Liver (tissue), 10 donors: ENCODE measurements at places on chromosomes 16 and 17. TPM values are rescaled to one million over a fixed set of nuclear protein-coding genes. Genes with fewer than 3 reads are reported as not detected.

DNA sequence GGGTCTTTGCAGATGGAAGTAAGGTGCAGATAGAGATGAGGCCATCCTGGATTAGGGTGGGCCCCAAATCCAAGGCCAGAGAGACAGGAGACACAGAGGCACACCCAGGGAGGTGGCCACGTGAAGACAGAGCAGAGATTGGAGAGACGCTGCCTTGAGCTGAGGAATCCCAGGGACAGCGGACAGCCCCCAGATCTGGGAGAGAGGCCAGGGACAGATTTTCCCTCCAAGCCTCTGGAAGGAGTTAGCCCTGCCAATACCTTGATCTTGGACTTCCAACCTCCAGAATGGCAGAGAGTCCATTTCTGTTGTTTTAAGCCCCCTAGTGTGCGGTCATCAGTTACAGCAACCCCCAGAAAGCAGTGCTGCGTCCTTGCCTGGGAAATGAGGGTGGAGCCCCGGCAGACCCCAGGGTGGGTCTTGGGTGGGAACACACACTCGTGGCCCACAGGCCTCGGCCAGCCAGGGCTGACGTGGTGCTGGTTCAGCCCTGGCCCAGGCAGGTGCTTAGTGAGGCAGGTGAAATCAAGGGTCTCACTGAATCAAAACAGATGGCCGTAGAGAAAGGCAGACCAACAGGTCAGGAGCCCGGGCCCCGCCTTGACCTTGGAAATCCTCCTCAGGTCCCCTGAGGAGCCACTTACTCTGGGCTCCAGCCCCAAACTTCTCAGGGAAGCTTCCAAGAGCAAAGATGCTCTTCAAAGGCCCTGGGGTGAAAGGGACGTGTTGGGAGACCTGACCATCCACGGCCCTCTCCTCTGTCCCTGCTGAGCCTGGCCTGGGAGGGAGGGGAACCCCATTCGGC, 169.3 kb downstream of the RBFOX3 start:
- no peak for DNase-seq

- DNase-seq, result no peak
Measured at GRCh38 chr16:59463776-59464175, 729.7 kb upstream of the GOT2 start.

GRCh38 chr17:16928406-16929034, 43.4 kb downstream of the TNFRSF13B start:
- DNase-seq, result no peak

DNA sequence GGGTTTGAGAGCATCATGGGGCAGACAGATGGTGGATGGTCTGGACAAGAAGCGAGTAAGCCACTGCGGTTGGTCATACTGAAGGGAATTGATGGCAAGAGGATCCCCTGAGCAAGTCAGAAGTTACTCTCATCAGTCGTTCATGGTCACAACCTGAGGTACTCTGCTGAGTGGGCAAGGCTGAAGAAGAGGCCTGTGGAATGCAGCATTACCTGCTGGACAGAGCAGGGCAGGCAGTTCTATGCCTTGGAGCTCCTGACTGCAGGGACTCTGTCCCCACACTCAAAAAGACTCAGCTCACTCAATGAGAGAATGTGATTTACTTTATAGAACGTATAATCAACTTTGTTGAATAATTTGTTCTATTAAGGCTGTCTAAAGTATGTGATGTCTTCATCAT, 28.3 kb downstream of the ALDH3A2 start:
- DNase-seq, result no peak

DNA sequence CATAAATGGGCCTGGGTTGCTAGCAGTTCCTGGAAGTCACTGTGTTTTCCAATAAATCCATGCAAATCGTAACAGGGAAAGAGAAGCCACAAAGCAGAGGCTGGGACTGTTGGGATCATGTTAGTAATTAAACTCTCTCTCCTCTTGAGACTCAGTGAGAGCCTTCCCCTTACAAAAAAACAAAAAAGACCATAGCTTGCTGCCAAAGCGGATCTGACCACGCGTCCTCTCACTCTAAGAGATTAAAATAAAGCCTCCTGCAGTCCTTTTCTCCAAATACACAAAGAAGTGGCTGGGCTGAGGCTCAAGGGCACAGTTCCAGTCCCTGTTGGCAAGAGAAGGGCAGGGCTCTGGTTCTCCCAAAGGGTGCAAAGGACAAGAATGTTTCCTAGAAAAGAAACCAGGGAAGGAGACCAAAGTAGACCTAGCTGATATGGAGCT, 38.5 kb downstream of the PIGL start:
- DNase-seq, result no peak

GRCh38 chr17:79922116-79922601, 82.9 kb upstream of the CBX4 start:
- DNase-seq, result no peak

GRCh38 chr16:7304279-7304678, 28.4 kb upstream of the RBFOX1 start:
- DNase-seq, result no peak

DNA sequence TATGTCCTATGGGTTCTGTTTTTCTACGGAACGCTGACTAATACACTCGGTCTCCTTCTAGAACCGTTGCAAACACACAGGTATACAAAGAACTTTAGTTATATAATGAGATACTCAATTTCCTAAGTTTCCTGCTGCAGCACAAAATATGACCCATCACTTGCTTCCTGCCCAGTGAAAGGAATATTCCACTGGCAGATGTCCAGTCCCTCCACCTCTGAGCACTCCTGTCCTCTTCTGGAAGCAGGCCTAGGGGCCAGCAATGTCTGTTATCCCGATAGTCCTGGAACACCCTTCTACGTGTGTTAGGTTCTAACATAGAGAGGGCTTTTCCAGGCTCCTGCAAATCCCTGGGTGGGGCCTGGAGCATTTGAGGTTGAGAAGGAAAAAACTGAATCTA, 32.7 kb downstream of the ADAMTS18 start:
- DNase-seq, result no peak

DNA sequence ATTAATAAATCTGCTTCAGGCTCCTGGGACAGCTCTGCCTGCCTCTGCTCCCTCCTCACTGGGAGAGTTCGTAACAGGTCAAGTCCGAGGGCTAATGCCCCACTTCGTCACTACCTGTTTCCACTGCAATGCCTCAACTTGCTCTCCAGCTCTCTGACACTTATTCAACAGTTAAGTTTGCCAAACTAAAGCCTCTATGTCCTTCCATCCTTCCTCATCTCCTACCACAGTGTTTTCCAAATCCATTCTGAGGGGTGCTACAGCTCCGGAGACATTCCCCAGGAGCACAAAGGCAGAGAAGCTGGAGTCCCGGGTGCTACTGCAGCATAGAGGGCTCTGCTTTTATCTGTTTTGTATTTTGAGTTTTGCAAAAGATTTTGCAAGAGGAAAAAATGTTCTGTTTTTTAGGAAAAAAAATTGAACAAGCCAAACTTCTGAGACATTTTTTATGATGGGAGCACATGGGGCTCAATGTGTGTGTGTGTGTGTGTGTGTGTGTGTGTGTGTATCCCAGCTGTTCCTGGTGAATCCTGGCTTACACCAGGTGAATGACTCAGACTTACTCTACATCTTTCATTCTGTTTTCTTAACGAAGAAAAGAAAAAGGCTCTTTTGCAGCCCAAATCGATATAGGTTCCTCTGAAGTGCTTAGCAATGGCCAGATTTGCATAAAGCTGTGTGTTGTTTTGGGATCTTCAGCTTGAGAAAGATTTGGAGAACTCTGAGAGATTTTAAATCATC, 46.1 kb upstream of the MYOCD start:
- DNase-seq, result no peak

DNA sequence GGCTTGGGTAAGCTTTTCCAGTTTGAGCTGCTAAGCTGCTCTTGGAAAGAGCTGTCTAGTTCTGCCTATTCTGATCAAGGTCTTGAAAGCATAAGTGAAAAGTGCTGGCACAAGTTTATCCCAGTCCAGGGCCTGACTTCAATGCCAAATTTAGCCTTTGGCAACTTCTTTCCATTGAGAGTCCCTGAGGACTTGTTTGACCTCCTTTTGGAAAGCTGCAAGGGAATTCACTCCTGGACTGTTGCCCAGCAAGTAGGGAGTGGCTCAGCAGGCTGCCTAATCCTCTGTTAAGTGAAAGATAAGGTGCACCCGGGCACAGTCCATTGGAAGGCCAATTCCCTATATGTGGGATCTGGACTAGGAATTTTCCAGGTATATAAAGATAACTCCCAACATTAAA, 16.0 kb upstream of the TANC2 start:
- no peak for DNase-seq

GRCh38 chr16:67256701-67257230, 8.0 kb downstream of the SLC9A5 start:
- DNase-seq, result no peak

DNA sequence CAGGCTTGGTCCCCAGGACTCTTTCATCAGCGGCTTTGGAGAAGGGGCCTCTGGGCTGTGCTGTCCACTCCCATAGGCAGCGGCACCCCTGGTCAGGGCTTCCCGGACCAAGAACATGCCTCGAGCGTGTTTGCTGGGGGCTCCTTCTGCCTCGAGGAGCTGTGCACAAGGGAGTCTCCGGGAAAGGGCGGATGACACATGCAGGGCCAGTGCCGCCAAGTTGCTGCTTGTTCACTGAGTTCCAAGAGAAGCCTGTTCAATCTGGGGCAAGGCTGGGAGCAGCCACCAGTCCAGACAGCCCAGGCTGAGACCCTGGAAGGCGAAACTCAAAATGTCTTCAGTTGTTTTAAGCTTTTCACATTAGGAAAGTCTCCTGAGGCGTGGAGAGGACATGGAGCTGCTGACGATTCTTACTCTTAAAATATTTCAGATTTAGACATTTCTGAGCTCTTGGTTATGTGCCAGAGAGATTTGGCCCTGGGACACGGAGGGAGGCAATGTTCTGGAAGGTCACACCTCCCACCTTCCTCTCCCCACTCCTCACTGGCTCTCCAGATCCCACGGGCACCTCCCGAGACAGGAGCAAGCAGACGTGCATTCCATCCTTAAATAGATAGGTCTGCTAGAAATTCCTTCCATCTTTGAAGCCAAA, 84.5 kb upstream of the ZNF469 start:
- no peak for DNase-seq

DNA sequence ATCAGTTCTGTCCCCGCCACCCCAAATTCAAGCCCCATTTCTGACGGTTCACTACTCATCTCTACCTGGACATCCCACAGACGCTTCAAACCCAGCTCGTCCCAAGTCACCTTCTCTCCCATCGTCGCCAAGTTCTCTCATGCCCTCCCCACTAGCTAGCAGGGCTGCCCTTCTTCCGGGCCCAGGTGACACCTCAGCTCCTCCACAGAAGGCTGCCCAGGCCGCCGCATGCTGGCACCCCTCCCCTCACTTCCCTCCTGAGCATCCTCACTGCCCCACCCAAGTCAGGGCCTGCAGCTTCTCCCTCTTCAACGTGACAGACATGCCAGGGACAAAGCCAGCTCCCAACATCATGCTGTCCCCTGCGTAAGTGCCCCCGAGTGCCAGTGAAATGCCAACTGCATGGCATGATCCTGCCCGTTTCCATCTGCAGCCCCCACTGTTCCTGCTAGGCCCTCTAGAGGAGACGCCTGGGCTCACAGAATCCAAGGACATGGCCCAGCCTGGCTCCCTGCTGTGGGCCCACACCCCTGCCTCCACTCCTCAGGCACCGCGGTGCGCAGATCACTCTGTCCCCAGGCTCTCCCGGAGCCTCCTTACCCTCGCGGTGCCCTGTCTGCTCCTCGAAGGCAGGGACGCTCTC, 5.9 kb downstream of the CYB561 start:
- DNase-seq, result no peak

DNA sequence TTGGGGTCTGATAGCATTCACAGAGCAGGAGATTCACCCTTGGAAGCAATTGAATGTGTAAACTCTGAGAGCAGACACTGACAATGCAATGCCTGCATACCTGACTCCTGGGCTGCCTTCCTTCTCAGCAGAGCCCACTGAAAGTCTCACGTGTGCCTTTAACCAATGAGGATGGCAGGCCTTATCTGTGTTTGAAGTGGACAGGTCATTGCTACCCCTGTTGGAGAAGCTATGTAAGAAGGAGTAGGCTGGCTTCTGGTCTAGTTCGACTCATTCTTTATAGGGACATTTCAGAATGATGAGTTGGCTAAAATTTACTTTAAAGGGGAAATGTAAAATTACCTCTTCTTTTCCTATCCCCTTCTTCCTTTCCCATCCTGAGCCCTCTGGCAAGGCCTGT, 446.3 kb downstream of the SLC39A11 start:
- DNase-seq, result no peak

DNA sequence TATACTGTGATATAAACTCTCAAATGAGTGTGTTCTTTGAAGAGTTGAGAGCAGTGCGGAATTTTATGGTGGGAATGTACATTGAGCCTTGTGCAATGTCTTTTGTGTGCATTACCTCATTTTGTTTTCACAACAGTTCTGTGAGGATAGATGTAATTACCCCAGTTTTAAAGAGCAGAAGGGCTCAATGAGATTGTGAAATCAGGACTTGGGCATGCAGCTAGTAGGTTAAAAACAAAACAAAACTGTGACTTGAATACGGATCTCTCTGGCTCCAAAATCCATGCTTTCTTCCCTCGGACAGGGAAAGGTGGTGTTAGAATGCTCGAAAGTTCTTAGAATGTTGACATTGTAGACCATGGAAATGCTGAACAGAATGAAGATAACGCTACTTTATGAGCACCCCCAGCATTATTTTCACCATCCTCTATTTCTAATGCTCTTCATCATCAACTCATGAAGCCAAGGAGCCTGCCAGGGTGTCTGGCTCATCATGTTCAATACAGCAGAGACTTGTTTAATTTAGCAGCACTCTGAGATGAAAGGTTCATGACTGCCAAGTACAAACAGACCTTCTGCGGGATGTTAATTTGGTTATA, 17.1 kb downstream of the MRTFB start:
- no peak for DNase-seq

Gene IL17C
- not detected for total RNA-seq

Gene AANAT
- total RNA-seq, result not detected

Gene SETD1A
- total RNA-seq, result 3.8 TPM

Gene GRB7
- 3.0 TPM for total RNA-seq

Gene NPIPB9
- total RNA-seq, result 7.0 TPM

Gene CDH1
- 63.3 TPM for total RNA-seq

Gene GPR142
- total RNA-seq, result 0.08 TPM

Gene PRAC2
- total RNA-seq, result not detected

Gene CTRB1
- not detected for total RNA-seq

Gene RAC3
- total RNA-seq, result 3.1 TPM

Gene RAB26
- 1.9 TPM for total RNA-seq
